PC-9 (cell line): ENCODE measurements at places on chromosomes 2 and 18. TPM values are rescaled to one million over a fixed set of nuclear protein-coding genes. Genes with fewer than 3 reads are reported as not detected.

The RBMS1 gene
- total RNA-seq: 50.7 and 65.1 TPM in 2 replicates

The CXCR2 gene
- total RNA-seq: not detected in 2 replicates

The GATA6 gene
- 9.1 and 12.3 TPM in 2 replicates for total RNA-seq

The STPG4 gene
- total RNA-seq: 6.5 and 8.7 TPM in 2 replicates

The SOWAHC gene
- 12.8 and 14.3 TPM in 2 replicates for total RNA-seq

The FBXO36 gene
- total RNA-seq: 3.6 and 3.9 TPM in 2 replicates

The STK17B gene
- total RNA-seq: 10.8 and 14.9 TPM in 2 replicates

The FBXO48 gene
- total RNA-seq: 1.2 and 1.6 TPM in 2 replicates

The RETREG2 gene
- 77.0 and 84.4 TPM in 2 replicates for total RNA-seq
